ENCODE measurements at places on chromosomes 6 and 20.

DNA sequence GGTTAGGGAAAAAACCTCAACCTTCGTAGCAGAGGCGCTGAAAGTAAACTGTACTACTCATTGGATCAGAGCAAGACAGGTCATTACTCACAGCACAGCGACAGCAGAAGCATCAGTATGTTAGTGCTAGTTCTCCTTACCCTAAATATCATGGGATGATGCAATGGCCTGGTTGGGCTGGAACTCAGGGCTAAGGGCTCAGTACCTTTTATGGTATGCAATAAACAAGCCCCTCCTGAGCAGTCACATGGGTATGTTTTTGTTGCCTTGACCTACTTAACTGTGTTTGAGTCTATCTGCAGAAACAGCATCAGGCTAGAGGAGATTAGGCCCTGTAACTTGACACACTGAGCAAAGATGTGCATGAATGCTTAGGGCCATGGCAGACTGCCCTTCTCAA, 369.4 kb upstream of the IMPG1 start:
- DNase-seq = no peak

GRCh38 chr6:3960754-3961361, 111.7 kb downstream of the FAM50B start:
- no peak for DNase-seq

GRCh38 chr6:86526238-86526637, 411.1 kb upstream of the HTR1E start:
- no peak for DNase-seq

GRCh38 chr6:131519670-131520436, 53.2 kb upstream of the ARG1 start:
- DNase-seq = peak; percentile 25

GRCh38 chr6:93165850-93166430, 253.4 kb downstream of the EPHA7 start:
- DNase-seq = no peak

DNA sequence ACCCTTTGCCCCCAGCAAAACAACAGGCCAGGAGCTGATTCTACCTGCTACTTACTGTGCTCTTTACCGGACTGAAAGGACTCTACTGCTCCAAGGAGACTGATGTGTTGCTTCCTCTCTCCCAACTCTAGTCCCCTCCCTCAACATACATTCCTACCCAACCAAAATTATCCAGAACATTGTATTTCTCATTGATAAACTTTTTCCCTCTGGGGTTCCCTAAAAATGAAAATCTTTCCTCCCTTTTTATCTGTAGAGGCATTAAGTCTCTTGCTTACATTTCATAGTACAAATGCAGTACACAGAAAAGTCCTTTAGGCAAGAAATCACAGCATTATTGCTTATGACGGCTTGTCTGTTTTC, 940 bp upstream of the HS3ST5 start:
- DNase-seq = no peak

GRCh38 chr6:139376604-139377218, 2.3 kb upstream of the CITED2 start:
- no peak for DNase-seq

- DNase-seq = no peak
These were observed 57.5 kb downstream of the CCDC170 start for GRCh38 chr6:151551223-151551857.

GRCh38 chr6:21157186-21157929, 436.2 kb upstream of the SOX4 start:
- no peak for DNase-seq

DNA sequence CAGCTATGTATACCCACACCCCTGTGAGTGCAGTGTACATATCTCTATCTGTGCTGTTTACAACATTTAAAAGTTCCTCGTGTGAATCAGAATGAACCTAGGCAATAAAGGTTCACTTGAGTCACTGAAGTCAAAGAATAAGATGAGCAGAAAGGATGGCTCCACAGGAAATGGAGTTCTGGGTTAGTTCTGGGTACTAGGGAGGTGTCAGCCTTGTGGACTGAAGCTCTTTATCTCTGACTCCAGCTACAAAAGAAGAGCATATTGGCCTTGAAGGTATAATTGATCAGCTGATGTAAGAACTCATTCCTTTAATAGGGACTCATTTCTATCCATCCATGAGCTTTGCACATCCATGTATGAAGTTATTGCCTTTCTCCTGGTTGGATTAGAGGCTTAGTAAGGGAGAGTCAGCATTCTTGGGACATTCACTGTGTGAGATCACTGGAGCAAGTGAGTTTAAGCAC, 73.9 kb upstream of the BACH2 start:
- no peak for DNase-seq

- no peak for DNase-seq
These were observed 52.3 kb downstream of the MOCS1 start for GRCh38 chr6:39881851-39882530.

DNA sequence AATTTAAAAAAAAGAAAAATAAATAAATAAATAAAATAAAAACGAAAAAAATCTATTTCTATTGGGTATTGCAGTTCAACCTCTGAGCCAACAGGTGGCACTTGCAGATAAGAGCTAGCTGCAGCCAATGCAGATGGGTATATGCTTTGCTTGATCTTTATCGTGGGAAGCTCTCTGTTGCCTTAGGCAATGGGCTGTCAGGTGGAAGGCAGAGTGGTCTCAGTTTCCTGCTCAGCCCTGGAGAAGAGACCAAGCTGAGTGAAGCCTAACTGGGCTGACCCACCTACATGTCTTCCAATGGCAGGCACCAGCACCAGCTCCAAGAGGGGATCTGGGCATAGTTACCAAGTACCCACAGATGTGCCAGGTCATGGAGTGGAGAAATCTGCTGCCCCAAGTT, 95.0 kb downstream of the AK9 start:
- peak; percentile 26 for DNase-seq

GRCh38 chr6:135018941-135019340, 35.7 kb downstream of the HBS1L start:
- no peak for DNase-seq

DNA sequence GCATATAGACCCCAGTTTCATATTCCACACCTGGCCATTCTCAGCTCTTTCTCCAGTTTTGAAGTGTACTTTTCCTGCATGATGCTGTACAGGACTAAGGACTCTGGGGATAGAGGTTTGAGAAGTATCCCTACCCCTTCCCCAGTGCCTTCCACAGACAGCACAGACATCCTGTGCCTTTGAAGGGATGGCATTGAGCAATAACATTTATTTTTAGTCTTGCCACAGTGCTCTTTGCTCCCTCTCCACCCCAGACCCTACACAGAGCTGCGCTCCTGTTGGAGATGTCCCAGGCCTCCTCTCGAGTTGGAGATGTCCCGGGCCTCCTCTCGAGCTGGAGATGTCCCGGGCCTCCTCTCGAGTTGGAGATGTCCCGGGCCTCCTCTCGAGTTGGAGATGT, 275.8 kb downstream of the FARS2 start:
- DNase-seq = no peak

- no peak for DNase-seq
These were observed 21.9 kb downstream of the STK38 start for GRCh38 chr6:36525346-36525745.

GRCh38 chr20:17859616-17860232, 108.9 kb downstream of the SNX5 start:
- DNase-seq = peak; percentile 33

- no peak for DNase-seq
These were observed 197.7 kb downstream of the BCAS1 start for GRCh38 chr20:53872561-53873229.

- DNase-seq = no peak
These were observed 358.9 kb upstream of the ARID1B start for GRCh38 chr6:156418253-156418652.

DNA sequence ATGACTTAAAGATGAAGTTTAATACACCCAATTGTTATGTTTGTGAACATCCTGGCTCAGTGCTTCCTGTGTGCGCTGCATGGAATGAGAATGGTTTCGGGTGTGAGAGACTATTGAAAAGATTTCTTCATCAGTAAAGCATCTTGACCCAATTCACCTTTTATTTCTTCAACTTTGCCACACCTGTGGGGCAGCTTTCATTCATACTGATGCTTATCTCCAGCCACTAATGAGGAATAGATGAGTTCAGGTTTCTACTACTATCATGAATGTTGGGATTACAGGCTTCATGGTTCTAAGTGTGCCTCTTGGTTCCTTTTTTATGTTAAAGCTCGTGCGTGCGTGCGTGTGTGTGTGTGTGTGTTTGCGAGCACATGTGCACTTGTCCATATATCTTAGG, 373.7 kb upstream of the SOX4 start:
- no peak for DNase-seq

DNA sequence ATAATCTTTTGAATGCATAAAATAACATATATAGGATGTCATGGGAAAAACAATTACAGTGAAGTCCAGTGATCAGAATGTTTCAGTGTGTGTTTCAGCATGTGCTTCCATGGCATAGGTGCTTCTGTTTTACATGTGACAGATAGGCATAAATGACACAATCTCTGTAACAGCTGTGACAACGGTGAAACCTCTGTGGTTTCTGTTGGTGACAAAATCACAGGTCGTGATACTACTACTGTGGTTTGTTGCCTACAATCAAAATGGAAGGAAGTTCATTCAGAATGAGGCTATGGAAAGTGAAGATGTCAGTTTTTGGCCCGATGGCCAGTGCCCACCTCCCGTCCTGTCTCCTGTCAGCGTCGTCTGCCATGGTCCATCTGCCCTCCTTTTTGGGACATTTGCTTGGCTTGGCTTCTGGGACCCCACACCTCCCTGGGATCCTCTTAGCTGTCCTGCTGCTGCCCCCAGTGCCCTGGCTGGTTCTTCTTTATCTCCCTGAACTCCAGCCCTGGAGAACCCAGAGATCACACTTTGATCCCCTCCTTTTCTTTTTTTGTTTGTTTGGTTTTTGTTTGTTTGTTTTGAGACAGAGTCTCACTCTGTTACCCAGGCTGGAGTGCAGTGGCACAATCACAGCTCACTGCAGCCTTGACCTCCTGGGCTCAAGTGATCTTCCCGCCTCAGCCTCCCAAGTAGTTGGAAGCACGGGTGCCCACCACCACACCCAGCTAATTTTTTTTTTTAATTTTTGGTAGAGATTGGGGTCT, 79.3 kb upstream of the NAA20 start:
- no peak for DNase-seq

GRCh38 chr6:144162977-144163376, 12.7 kb downstream of the STX11 start:
- no peak for DNase-seq

GRCh38 chr6:38404355-38404754, 235.4 kb downstream of the BTBD9 start:
- no peak for DNase-seq

- DNase-seq = no peak
These were observed 47.7 kb downstream of the ATXN1 start for GRCh38 chr6:16713597-16713996.

DNA sequence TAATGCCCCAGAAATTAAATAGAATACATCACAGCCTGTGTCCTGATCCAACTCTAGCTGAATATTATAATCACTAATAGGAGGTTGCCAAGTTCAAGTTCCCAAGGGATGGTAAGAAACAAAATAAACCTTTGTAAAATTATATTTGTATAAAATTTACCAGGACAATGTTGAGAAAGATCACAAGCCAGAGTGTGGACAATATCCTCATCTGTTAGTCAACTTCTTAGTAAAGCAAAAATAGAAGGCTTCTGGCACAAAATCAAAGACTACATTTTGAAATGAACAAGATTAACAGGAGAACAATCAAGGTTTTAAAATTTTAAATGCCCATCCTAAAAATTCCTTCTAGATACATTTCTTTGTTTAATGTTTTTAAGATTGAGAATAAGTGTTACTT, 290.4 kb upstream of the HSF2 start:
- DNase-seq = no peak

DNA sequence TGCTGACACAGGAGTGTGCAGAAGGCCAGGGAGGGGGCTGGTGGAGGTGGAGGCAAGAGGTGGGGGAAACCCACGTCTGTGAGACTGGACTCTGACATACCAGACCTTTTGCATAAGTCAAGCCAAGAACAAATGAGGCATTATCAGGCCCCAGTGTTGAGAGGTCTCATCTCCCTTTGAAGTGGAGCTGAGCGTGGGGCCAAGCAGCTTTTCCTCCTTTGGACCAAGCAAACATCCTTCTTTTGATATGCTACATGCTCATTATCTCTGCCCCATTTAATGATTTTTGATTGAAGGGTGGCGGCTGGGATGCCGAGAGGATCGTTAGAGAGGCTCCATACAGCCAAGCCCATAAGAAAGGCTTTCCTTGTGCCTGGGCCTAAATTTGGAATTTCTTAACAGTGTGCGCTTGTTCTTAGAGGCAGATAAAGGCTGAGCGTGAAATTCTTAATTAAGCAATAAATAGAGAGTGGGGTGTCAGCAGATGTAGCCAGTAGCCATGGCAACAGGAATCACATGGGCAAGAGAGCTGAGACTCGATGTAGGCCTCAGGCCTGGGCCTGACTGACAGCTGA, 244.5 kb downstream of the PKHD1 start:
- DNase-seq = no peak

DNA sequence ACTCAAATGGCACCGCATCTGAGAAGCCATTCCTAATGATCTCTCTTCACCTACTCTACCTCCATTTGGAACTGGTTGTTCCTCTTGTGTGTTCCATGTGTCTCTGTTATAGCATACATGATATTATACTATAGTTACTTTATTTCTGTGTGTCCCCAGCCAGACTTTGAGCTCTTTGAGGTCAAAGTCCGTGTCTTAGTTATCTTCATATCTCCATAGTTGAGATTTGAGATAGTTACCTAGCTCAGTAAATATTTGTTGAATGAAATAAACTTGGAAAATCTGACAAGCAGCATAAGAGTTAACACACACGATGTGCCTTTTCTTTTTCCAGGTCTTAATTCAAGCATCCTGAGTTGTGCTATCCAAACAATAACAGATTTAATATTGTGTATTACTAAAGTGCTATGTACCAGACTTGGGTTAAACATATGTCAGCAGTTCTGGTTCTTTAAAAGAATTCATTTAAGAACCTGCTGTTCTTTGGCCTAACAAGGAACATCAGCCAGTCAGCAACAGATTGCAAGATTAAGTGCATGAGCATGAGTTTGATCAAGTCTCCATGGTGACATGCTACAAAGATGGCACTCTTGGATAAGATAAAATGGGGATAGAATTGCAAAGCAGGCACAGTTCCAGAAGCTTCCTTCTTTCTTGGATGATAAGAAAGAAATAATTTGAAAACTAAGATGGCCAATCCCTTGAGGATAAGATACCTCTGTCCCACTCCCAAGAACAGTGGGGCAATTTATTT, 8.7 kb upstream of the TNFRSF21 start:
- no peak for DNase-seq

GRCh38 chr6:54860739-54861138, 14.2 kb downstream of the FAM83B start:
- no peak for DNase-seq

All from SHP77 (cell line).